A549 treated with RU486 at 1 μM for 4 hours (cell line): ENCODE measurements at places on chromosomes 11 and 22. TPM values are rescaled to one million over a fixed set of nuclear protein-coding genes. Genes with fewer than 3 reads are reported as not detected.

The CATSPER1 gene
- 0.94 to 2.0 TPM (median 1.7 TPM) in 5 replicates for total RNA-seq

The BEST1 gene
- 0.91 to 2.3 TPM (median 1.4 TPM) in 5 replicates for total RNA-seq

The CRYBB2 gene
- not detected in 5 replicates for total RNA-seq

The OR4D5 gene
- not detected in 5 replicates for total RNA-seq

The CYB5R3 gene
- 80.3 to 119 TPM (median 98.1 TPM) in 5 replicates for total RNA-seq

The TPBGL gene
- 0.15 to 0.23 TPM (median 0.19 TPM) in 5 replicates for total RNA-seq

The PAMR1 gene
- 0.06 TPM in 1 of 5 replicates, not detected in the others for total RNA-seq

The APOL5 gene
- not detected in 5 replicates for total RNA-seq

The KRTAP5-2 gene
- not detected in 5 replicates for total RNA-seq

The SLC22A9 gene
- not detected in 5 replicates for total RNA-seq

The C11orf97 gene
- total RNA-seq: not detected in 5 replicates

The SPI1 gene
- 0.09 TPM in 1 of 5 replicates, not detected in the others for total RNA-seq

The KRTAP5-8 gene
- total RNA-seq: not detected in 5 replicates

The PHETA2 gene
- not detected in 5 replicates for total RNA-seq

The PVALB gene
- not detected in 5 replicates for total RNA-seq

The ADM gene
- total RNA-seq: 76.1 to 129 TPM (median 89.7 TPM) in 5 replicates

The OR5A1 gene
- total RNA-seq: not detected in 5 replicates

The CDCA5 gene
- 56.3 to 71.6 TPM (median 66.3 TPM) in 5 replicates for total RNA-seq

The ZBTB16 gene
- not detected in 5 replicates for total RNA-seq

The SLC7A4 gene
- not detected in 5 replicates for total RNA-seq

The SCARF2 gene
- 0.55 to 1.3 TPM (median 0.84 TPM) in 5 replicates for total RNA-seq

The C11orf91 gene
- total RNA-seq: 0.50 to 1.3 TPM (median 0.98 TPM) in 5 replicates

The FXYD6 gene
- 0.14 to 0.43 TPM (median 0.28 TPM) in 5 replicates for total RNA-seq

The DRD2 gene
- total RNA-seq: 0.15 to 0.22 TPM in 2 of 5 replicates, not detected in the others

The PKNOX2 gene
- not detected in 5 replicates for total RNA-seq

The DEPDC5 gene
- 3.9 to 5.0 TPM (median 4.1 TPM) in 5 replicates for total RNA-seq

The TIRAP gene
- total RNA-seq: 6.2 to 6.8 TPM (median 6.3 TPM) in 5 replicates

The KAT5 gene
- 41.0 to 55.2 TPM (median 52.3 TPM) in 5 replicates for total RNA-seq

The VSIG2 gene
- total RNA-seq: 0.23 TPM in 1 of 5 replicates, not detected in the others

The TBRG1 gene
- 15.3 to 22.0 TPM (median 16.6 TPM) in 5 replicates for total RNA-seq

The SLC43A1 gene
- total RNA-seq: 1.8 to 3.4 TPM (median 3.1 TPM) in 5 replicates

The TENM4 gene
- total RNA-seq: 0.01 to 0.19 TPM (median 0.14 TPM) in 3 of 5 replicates, not detected in the others

The SLC15A3 gene
- total RNA-seq: not detected in 5 replicates

The OR6Q1 gene
- total RNA-seq: not detected in 5 replicates

The DKK3 gene
- 10.1 to 15.6 TPM (median 12.2 TPM) in 5 replicates for total RNA-seq

The PSMA1 gene
- total RNA-seq: 143 to 197 TPM (median 194 TPM) in 5 replicates

The MPEG1 gene
- total RNA-seq: not detected in 5 replicates

The CABP7 gene
- total RNA-seq: 0.14 to 0.29 TPM (median 0.21 TPM) in 5 replicates

The PRODH gene
- total RNA-seq: 0.41 to 1.2 TPM (median 0.84 TPM) in 5 replicates

The RAB39A gene
- total RNA-seq: 0.18 to 0.62 TPM (median 0.47 TPM) in 5 replicates

The ESAM gene
- 8.7 to 13.3 TPM (median 12.2 TPM) in 5 replicates for total RNA-seq

The CPT1A gene
- 34.6 to 42.8 TPM (median 39.2 TPM) in 5 replicates for total RNA-seq

The KDM2A gene
- 42.9 to 49.8 TPM (median 48.6 TPM) in 5 replicates for total RNA-seq
